ENCODE measurements at places on chromosomes 4 and X.

GRCh38 chr4:157075811-157076577, at the start of gene GLRB:
TSS of gene GLRB (plus strand) at chr4:157076150. CDS start at chr4:157078025, 1,875 bp downstream.
- no peak for DNase-seq

- no peak for DNase-seq
Observed at GRCh38 chr4:100486496-100486895, 31.3 kb downstream of the EMCN start.

DNA sequence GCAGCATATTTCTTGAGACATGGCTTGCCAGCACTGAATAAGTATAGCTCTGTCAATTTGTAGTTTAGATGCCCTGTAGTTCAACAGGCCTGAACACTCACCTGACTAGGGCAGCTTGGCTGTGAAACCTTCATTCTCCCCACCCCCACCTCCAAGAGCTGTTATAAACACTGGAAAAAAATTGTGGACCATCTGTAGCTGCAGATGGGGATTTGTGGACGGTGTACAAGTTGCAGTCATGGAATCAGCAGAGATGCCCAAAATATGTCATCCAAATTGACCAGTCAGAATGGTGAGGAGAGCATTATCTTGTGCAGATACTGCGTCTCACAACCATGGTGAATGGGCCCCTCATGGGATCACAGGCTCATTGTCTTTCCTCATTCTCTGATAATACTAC, 76.2 kb upstream of the PAQR3 start:
- DNase-seq: no peak

DNA sequence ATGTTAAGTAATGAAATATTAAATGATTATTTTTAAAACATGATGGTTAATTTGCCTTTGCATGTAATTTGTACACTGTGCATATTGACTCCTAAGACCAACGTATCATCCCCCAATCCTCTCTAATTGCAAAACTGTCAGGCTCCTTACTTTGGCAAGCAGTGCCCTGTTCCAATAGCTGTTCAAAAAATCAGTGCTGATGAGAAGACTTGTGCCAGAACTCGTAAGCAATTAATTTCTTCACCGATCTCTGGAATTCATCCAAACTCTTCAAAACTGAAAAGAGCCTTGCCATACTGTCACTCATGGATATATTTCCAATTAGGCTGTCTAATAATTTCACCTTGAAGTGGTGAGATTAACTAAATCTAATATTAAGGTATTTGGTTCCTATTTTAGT, 493.9 kb upstream of the NDST4 start:
- no peak for DNase-seq

Measured in sciatic nerve (tissue), 2 donors.